ENCODE measurements at places on chromosomes 1 and 21.

GRCh38 chr1:213231795-213232231, 180.8 kb downstream of the RPS6KC1 start:
- no peak for DNase-seq

DNA sequence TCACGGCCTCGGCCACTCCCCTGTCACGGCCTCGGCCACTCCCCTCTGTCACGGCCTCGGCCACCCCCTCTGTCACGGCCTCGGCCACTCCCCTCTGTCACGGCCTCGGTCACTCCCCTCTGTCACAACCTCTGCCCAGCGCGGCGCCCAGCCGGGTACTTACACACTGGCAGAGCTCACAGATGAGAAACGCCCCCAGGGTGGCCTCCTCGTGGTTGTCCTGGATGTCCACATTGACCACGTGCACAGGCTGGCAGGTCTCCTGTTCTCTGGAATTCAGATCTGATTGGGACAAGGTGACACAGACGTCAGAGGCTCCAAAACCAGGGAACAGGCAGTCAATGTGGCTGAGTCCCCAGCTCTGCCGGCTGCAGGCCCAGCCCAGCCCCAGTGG, 3.3 kb upstream of the TMEM240 start:
- DNase-seq = no peak

DNA sequence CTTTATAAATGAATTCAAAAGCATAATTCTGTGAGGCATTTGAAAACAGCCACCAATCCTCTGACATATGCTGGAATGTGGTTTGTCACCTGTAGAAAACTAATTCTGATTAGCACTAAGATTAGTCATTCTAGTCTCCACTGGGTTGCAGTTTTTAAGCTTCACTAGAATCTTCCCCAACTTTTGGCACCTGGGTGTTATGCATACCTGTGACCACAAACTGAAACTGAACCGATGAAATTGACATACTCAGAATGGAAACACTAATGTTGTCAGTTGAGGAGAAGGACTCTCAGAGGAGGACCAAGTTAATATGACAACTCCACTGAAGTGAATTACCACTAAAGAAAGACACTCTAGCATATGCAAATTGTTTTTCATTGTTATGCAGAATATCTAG, 285.8 kb upstream of the NEGR1 start:
- DNase-seq = no peak

DNA sequence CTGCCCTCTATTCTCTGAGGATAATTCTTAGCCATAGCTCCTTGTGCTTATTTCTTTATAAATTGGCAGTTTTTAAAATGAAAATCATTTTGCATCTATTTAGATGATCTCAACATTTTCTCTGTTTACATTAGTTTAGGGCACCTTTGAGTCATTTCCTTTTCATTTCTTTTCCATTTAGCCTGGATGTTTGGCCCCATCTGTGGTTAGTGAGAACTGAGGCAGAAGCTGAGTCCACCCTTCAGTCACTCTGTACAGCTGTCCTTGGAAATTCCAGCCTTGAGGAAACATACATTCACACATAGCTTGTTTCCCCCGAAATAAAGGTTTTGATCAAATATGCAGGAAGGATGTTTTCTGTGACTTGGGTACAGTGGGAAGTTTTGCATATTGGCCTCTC, 123.7 kb downstream of the NTNG1 start:
- no peak for DNase-seq

DNA sequence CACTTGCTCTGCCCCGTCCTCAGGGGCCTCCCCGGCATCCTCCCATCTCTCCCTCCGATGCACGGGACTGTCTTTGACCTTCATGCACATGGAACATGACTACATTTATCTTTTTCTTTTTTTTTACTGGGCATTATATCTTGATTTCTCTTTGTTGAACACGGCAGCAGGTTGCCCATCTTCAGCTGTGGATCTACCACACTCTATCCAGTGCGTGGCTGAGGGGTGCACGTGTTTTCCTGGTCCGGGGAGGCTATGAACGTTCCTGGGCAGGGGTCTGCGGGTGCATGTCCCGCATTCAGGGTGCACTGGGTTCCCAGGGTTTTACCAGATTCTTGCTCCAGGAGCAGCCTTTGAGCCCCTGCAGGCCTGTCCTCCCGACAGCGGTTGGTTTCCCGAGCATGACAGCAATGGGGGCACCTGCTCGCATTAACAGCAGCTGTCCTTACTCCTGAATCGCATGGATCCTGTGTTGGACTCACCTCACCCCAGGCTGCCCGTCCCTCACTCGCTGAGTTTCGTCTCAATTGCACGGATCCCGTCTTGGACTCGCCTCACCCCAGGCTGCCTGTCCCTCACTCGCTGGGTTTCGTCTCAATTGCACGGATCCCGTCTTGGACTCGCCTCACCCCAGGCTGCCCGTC, 7.4 kb downstream of the POFUT2 start:
- DNase-seq = no peak

DNA sequence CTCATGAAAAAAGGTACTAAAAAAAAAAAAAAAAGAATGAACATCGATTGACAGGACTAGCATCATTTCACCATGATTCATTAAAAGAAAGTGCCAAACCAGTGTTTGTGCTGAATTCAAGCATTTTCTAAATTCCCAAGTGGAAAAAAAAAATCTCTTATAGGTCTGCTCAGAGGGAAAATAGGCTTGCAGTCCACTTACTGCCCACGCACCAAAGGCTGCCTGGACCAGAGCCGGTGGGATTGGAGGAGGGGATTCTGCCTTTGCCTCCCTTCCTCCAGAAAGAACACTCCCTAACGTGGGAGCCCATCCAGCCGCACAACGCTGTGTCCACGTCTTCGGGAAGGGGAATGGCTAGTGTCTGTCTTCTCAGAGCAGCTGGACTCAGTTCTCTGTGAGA, 5.5 kb upstream of the TRAPPC10 start:
- DNase-seq = no peak

DNA sequence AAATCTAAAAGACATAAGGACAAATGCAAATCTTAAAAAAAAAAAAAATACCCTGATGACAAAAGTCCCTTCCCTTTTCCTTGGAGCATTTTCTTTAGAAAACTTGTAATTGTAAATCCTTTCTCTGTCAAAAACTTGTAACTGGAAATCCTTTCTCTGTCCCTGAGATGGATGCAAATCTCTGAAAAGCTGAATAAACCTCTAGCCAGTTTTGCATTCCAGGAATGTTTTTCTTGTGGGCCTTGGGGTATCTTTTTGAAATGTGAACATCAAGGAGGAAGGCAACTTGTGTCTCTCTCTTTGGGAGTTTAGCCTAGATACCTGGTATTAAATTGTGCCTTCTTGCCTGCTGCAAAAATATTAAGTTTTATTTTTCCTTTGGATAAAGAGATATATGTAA, 305.3 kb downstream of the KCNT2 start:
- no peak for DNase-seq

DNA sequence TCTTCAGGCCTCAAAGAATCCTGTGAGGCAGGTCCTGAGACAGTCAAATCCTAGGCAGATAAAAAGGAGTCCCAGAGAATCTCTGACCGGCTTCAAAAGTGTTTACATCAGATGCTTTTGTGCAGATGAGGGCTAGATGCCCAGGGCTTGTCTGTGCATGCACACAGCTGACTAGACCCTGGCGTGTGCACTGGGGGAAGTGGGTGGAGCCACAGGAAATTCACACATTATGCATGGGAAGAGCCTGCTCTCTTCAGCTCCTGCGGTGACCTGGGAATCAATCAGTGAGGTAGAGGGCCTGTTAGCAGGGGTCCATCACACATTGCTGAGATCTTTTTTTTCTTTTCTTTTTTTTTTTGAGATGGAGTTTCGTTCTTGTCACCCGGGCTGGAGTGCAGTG, 36.6 kb upstream of the NHLH2 start:
- no peak for DNase-seq

GRCh38 chr1:2091611-2092604, 41.7 kb downstream of the PRKCZ start:
- peak; percentile 58 for DNase-seq

GRCh38 chr1:170221031-170221430, 75.3 kb downstream of the NTMT2 start:
- DNase-seq = no peak

GRCh38 chr1:23343221-23344110, 618 bp downstream of the HNRNPR start:
- peak; percentile 67 for DNase-seq

- DNase-seq = no peak
These were observed 517 bp downstream of the LRIG2 start for GRCh38 chr1:113073479-113073950.

- DNase-seq = no peak
These were observed 30.2 kb downstream of the NEK7 start for GRCh38 chr1:198186916-198187580.

GRCh38 chr1:218357893-218358232, 12.7 kb downstream of the TGFB2 start:
- no peak for DNase-seq

DNA sequence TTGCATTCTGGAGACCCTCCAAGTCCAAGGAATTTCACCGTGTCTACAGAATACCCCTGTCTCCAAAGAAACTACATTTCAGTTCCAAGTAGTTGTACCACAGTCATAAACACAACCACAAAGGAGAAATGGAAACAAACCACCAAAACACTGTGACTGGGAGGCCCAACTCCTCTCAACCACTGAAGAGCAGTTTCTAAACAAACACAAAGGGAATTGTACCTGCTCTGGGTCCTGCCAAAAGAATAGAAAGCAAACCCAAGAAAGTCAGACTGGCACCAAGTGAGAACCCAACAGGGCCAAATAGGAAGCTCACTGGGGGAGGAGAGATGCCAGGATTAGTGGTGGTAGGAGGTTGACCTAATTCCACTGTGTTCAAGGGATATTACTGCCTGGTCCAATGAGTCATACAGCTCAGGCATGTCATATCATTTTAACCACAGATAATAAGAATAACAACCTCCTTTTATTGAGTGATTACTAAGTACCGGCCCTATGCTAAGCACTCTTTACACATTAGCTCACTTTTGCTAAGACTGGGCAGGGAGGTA, 123.9 kb upstream of the PPP2R5A start:
- no peak for DNase-seq

DNA sequence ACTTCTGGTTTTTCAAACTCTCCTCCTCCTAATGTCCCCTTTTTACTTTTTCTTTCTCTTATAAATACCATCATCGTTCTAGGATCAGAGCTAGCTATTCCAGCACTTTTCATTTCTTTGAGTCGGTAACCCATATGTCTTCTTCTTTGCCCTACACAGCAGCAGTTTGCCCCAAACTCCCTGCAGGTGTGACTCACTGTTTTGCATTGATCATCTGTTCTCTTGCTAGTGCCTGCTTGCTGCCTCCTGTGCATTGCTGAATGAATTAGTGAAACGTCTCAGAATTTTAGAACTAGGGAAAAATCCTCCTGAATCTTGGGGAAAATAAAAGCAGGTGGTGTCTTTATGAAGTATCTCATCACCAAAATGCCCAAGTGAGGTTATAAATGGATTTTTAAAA, 21.7 kb downstream of the KCNK2 start:
- no peak for DNase-seq

DNA sequence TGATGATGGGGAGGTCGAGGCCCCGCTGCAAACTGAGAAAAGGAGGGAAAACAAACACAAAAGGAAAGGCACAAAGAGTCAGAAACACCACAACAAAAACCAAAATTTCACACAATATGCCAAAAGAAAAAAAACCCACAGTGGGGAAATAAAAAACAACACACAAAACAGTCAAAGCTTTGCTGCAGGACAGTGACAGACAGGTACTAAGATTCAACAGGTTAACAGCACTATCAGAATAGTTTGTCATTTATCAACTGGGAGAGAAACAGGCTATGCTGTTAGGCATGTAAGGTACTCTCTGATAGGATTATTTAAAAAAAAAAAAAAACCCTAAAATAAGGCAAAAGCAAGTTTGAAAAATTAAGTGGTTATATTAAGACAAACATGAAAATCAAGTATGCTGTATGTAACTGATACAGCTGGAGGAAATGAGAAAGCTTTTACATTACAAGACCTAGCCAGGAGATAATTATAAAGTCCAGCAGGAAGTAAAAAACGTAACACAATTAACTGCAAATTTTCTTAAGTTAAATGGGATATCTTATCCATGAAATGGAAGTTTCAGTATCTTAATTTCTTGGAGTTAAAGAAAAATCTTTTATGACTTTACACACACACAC, 179.0 kb downstream of the EIF4G3 start:
- no peak for DNase-seq

- no peak for DNase-seq
These were observed 3.2 kb downstream of the DENND1B start for GRCh38 chr1:197771904-197772556.

Data from activated naive CD8-positive, alpha-beta T cell treated with anti-CD3 and anti-CD28 coated beads for 36 hours (primary cell).